ENCODE measurements at places on chromosomes 16 and 17.

DNA sequence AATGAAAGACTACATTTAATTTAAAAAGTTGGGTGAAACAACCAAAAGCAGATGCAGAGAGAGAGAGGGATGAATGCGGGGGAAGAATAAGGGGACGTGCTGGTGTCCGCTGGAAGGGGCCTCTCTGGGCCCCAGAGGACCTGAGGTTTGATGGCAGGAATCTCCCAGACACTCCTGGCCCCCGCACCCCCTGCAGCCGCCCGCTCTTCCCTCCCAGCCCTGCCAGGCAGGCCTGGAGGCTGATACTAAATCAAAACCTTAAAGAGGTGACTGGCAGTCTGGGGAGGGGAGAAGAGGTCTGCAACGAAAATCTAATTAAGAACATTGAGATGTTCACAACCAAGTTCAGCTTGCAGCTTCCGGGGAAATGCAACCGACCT lies 2.4 kb downstream of the FOXL1 start:
- no peak for DNase-seq

GRCh38 chr16:11907160-11907970 lies 8.4 kb downstream of the GSPT1 start:
- DNase-seq: no peak

- no peak for DNase-seq
Observed at GRCh38 chr16:996681-997080, 15.1 kb downstream of the SOX8 start.

DNA sequence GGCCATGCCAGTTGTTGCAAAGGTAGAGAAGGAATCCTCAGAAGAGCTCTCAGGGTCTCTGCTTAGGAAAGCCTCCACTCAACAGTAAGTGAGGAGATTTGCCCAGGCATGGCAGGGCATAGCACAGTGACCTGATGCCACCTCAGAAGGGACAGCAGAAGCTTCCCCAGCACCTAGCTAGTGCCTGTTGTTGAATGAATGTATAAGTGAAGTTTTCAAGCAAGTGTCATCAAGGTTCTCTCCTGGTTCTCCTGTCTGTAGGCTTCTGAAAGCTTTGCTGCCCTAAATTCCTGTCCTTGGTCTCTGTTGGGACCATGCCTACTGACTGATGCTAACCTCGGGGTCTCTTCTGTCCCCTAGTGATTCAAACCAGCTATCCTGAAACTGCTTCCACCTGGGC lies 114.9 kb upstream of the TBX2 start:
- DNase-seq: no peak

DNA sequence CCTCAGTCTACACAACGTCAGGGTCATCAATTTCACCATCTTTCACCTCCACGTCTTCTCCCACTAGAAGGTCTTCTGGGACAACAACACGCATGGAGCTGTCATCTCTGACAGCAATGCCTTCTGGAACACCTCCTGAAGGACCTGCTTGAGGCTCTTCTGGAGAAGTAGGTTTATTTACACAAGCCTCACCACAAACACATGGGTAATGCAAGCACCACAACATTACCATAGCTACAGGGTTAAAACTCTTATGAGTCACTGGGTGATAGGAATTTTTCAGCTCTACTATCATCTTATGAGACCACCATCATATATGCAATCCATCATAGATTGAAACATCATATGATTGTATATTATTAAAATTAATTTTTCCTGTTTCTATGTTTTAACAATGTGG lies 215.4 kb downstream of the CHD9NB start:
- DNase-seq: no peak

DNA sequence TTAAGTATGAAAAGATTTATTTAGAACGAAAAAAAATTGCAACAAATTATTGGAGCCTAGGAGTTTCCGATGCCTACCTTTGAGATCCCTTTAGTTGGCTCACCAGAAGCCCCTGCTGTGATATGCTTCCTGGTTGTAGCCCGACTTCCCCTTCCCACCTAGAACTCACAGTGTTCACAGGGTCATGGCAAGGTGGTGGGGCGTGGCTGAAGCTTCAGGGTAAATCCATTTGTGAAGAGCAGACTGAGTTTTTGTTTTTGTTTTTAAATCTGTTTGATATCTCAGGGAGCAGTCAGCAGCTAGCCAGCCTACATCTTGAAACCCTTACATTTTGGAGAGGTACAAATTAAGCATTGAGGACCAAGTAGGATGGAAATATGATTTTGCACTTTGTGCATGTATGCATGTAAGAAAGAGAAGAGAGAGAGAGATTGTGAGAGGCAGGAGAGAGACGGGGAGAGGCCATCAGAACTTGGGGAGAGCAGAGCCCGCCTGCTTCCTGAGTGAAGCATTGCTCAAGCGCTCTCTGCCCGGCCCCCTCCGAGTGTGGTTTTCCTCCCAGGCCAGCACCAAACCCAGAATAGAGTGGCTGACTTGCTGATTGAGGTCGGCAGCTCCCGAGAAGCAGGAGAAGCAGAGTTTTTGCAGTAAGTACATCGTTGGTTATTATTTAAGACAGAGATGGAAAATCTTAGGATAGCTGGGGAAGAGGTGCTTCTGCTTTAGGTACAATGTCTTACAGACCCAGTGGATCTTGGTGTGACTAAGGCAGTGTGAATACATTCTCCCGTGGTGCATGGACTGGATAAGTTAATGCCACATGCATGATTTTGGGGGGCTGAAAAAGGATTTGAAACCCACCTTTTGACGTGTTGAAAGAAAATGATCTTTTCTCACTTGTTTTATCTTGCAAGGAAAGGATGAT lies 64.2 kb downstream of the SPECC1 start:
- DNase-seq: no peak

- DNase-seq: no peak
Observed at GRCh38 chr17:68184141-68184571, 63.7 kb upstream of the AMZ2 start.

- no peak for DNase-seq
Observed at GRCh38 chr16:11117576-11118211, 138.3 kb downstream of the SOCS1 start.

DNA sequence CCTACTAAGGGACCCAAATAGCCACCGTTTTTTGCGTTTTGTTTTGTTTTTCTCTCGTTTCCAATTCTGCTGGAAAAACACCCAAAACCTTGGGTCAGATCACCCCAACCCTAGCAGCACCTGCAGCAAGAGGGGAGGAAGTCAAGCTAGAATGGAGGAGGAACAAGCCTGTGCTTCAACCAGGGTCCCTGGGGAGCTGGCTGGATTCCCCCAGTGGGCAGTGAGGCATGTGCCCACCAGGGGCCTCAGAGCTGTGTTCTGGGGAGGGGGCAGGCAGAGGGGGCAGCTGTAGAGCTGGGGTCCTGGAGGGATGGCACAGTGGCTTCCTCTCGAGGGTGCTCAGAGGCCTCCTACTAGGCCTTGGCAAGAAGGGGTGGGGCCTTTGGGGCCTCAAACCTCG lies 6.5 kb downstream of the CD79B start:
- DNase-seq: no peak

DNA sequence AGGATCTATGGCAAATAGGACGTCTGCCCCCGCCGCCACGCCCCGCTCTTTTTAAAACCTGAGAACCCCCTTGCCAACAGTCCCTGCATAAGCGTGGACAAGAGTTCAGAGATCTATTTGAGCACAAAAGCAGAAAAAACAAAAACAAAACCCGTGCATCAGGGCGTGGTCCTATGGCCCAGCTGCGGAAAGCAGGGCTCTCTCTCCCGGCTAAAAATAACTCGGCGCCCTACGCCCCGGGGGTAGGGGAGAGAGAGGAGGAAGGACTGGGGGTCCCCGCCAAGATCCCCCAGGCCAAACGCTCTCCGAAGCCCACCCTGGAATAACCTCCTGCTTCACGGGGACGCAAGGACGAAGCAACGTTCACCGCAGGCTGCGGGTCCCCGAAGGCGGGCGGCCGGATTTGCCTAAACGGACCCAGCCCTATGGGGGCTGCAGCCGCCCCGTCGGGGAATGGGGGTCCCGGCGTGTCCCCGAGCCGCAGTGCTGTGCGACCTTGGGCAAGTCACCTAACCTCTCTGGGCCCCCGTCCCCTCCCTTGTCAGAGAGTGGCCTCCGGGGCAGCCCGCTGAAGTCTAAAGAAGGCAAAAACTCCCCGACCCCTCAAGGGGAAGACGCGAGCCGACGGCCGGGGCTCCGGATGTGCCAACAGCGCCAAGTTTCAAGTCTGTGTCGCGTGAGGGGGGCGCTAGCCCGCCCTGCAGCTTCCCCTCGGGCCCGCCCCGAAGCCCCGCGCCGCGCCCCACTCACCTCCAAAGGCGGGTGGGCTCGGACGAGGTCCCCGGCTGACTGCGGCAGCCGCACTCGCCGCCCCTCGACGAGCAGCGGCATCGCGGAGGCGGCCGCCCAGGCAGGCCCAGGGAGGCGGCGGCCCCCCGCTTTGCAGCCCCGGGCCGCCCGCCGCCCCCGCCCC lies 477 bp downstream of the NTAN1 start:
- no peak for DNase-seq

- no peak for DNase-seq
Observed at GRCh38 chr17:28247671-28248555, 71.1 kb upstream of the TMEM97 start.

DNA sequence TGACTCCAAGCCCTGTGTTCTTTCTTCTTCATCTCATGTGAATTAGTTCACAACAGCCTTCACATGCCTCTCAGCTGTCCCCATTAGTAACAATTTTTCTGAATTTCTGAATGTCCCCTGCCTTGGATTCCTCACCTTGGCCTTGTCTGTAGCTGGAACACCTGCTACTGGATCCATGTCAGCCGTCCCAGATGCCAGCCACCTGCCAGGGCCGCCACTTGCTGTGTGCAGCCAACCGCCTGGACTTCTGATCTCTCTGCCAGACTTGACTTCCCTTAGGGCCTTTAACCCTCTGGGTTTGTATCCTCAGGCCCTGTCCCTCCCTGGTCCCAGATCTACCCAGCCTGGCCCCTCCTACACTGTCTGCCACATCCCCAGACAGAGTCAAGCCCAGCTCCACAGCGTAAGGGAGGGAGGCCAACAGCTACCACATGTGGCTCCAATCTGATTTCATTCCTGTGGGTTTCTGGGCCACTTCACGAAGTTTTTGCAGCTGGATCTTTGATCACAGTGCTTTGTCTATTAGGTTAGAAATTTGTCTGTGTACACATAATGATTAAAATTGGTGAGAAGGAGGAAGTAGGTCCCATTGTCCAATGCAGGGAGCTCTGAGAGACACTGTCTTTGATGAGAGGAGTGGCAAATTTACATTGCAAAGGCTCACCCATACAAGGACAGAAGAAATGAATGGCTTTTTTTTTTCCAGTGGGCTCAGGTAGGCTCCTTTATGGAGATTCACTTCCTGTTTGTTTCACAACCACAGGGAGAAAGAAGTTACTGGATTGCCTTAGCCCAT lies 15.3 kb downstream of the MPP2 start:
- no peak for DNase-seq

- DNase-seq: no peak
Observed at GRCh38 chr17:21272250-21272649, 12.3 kb upstream of the MAP2K3 start.

- DNase-seq: no peak
Observed at GRCh38 chr17:63928966-63929695, 3.0 kb downstream of the CD79B start.

DNA sequence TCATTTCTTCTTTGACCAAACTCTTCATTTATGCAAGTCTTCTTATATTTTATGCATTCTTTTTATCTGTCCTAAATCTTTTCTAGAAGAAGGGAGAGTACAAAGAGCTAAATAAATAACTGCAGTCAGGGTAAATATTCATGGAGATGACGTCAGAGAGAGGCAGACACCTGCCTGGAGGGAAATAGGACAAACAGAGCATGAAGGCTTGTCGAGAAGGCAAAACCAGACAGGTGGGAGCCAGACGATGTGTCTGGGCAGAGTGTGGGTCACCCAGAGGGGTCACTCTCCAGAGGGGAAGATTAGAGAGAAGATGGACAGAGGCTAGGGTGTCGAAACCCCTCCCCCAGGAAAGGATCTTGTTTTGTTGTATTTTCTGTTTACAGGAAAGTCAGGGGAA lies 78.3 kb upstream of the RPL38 start:
- DNase-seq: no peak

- no peak for DNase-seq
Observed at GRCh38 chr17:39782481-39782880, 44.7 kb downstream of the GRB7 start.

- no peak for DNase-seq
Observed at GRCh38 chr16:88886845-88887521, 20.5 kb upstream of the PABPN1L start.
